ENCODE measurements at places on chromosomes 1 and 21. TPM values are rescaled to one million over a fixed set of nuclear protein-coding genes. Genes with fewer than 3 reads are reported as not detected.

GRCh38 chr1:109267743-109268300 is 15.1 kb downstream of the PSRC1 start:
- no peaks in the 10 kb centered on the region for H3K36me3 ChIP-seq
- no peaks in the 10 kb centered on the region for H3K27me3 ChIP-seq
- H3K4me1 ChIP-seq, result no peaks in the 10 kb centered on the region
- no peak overlapping the region for H3K4me3 ChIP-seq
- H3K27ac ChIP-seq, result no peak overlapping the region
- DNase-seq, result no peak

- no peak overlapping the region for H3K4me3 ChIP-seq
- no peak overlapping the region for H3K27ac ChIP-seq
- no peaks in the 10 kb centered on the region for H3K27me3 ChIP-seq
- no peak for DNase-seq
- H3K4me1 ChIP-seq, result no peaks in the 10 kb centered on the region
Observed at GRCh38 chr1:89487972-89488371, 36.7 kb upstream of the LRRC8B start.

IGSF3 gene
- total RNA-seq, result 0.06 TPM

SLC39A1 gene
- 21.6 TPM for total RNA-seq

SPATA6 gene
- total RNA-seq, result 1.9 TPM

DNA sequence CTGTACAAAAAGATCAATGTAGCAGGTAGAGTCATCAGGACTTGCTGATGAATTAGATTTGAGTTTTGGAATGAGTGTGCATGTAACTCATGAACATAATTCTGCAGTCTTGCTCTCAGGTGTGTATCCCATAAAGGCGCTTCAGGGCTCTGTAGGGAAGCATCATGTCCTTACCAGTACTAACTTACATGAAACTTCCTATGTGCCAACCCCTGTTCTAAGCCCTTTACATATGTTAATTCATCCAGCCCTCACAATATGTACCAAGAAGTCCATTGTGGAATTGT is 2.1 kb upstream of the FCRLB start:
- no peaks in the 10 kb centered on the region for H3K27me3 ChIP-seq
- no peak for DNase-seq
- no peaks in the 10 kb centered on the region for H3K36me3 ChIP-seq
- peaks cover 4% of the 10 kb centered on the region for H3K4me1 ChIP-seq

GPN2 gene
- total RNA-seq, result 38.0 TPM

GRCh38 chr21:37378700-37379139 is 12.1 kb downstream of the DYRK1A start:
- DNase-seq, result no peak
- H3K4me3 ChIP-seq, result no peak overlapping the region
- no peaks in the 10 kb centered on the region for H3K36me3 ChIP-seq
- H3K4me1 ChIP-seq, result peaks cover 96% of the 10 kb centered on the region

GRCh38 chr1:117985973-117986372 is 56.4 kb downstream of the WDR3 start:
- no peaks in the 10 kb centered on the region for H3K27me3 ChIP-seq
- H3K4me1 ChIP-seq, result no peaks in the 10 kb centered on the region
- no peak overlapping the region for H3K4me3 ChIP-seq
- no peak overlapping the region for H3K27ac ChIP-seq
- no peak for DNase-seq

- no peak overlapping the region for H3K27ac ChIP-seq
- H3K4me1 ChIP-seq, result no peaks in the 10 kb centered on the region
- H3K36me3 ChIP-seq, result no peaks in the 10 kb centered on the region
- no peaks in the 10 kb centered on the region for H3K27me3 ChIP-seq
Observed at GRCh38 chr1:95195046-95195445, 39.0 kb upstream of the RWDD3 start.

DNA sequence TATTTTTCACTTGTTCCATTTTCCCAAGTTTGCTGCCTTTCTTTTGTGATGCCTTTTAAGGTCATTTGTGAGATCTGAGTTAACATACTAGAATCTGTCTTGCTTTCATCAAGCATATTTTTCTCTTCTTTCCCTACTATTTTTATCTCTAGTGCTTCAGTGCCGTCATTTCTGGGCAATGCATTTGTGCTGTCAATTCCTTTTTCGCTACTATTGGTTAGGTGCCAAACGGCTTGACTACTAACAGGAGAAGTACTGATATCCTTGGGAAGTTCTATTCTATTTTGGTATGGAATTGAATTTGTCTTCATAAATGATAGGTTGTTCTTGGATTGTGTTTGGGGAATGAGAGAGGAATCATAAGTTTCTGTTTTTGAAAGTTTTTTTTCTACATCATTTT is 42.2 kb downstream of the LRRC53 start:
- no peak overlapping the region for H3K4me3 ChIP-seq
- no peak for DNase-seq
- no peak overlapping the region for H3K27ac ChIP-seq
- no peaks in the 10 kb centered on the region for H3K27me3 ChIP-seq
- H3K4me1 ChIP-seq, result no peaks in the 10 kb centered on the region
- H3K36me3 ChIP-seq, result no peaks in the 10 kb centered on the region

TRNAU1AP gene
- 46.7 TPM for total RNA-seq
